HEK293T (cell line): ENCODE measurements at places on chromosomes 11 and 22.

- no peak for DNase-seq
Measured at GRCh38 chr11:111186308-111186915, 59.1 kb upstream of the POU2AF2 start.

- no peak for DNase-seq
Measured at GRCh38 chr11:114876234-114876633, 197.9 kb downstream of the NXPE2 start.

- no peak for DNase-seq
Measured at GRCh38 chr11:96925862-96926261, 536.0 kb downstream of the JRKL start.

GRCh38 chr11:66011239-66011784 is 496 bp upstream of the CST6 start:
- DNase-seq: no peak

DNA sequence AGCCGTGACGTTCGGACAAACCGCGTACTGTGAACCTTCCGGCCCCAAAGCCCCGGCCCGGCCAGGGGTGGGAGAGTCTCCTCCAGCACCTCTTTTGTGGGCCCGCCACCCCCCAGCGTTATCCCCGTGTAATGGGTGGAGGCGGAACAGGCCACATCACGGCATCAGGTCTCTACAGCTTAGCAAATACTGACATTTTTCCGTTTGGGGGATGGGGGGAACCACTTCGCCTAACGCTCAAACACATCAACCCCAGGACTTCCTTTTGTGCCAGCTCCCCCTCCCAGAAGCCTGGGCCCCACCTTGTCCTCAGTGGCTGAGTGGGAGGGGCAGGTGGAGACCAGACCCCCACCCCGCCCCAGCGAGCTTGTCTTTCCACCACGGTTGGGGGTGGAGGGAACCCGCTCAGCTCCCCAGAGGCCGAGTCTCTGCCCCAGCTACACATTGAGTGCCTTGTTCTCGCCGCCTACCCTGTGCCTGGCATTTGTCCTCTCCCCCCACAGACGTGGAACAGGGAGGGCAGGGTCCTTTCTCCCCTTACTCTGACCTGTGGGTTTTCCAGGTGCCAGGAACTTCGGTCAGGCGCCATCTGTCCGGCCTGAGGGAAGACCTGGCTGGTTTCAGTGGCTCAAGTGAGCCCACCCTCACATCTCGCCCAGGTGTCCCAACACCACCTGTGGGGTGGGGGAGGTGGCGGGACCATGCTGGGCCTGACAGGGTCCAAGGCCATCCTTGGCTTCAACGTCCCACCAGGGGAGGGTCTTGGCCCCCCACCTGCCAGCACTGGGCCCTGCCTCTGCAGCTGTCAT is 29.6 kb downstream of the SBF1 start:
- no peak for DNase-seq

GRCh38 chr11:95371153-95371552 is 140.2 kb upstream of the SESN3 start:
- no peak for DNase-seq

- DNase-seq: no peak
Measured at GRCh38 chr11:34798985-34799384, 117.2 kb downstream of the APIP start.
